Neural crest cell (in vitro differentiated cells): ENCODE measurements at places on chromosomes 3 and 15. TPM values are rescaled to one million over a fixed set of nuclear protein-coding genes. Genes with fewer than 3 reads are reported as not detected.

DNA sequence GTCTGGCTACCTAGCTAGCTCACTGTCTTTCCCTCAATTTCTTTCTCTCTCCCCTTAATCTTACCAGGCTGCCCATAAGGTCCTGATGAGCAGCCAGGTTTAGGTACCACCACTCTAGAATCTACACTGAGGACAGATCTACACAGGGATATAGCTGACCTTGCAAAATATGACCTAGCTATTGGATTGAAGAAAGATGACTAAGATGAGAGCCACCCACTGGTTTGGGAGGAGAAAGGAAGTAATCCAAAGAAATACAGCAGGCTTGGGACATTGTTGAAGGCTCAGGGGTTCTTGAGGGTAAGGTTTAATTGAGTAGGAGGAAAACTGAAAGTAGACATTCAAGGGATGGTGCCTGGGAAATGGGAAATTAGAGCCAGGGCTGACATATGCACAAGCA lies 142.0 kb upstream of the TMC3 start:
- no peaks in the 10 kb centered on the region for H3K4me1 ChIP-seq
- DNase-seq: no peak
- no peaks in the 10 kb centered on the region for H3K36me3 ChIP-seq
- H3K27ac ChIP-seq: no peak overlapping the region

DNA sequence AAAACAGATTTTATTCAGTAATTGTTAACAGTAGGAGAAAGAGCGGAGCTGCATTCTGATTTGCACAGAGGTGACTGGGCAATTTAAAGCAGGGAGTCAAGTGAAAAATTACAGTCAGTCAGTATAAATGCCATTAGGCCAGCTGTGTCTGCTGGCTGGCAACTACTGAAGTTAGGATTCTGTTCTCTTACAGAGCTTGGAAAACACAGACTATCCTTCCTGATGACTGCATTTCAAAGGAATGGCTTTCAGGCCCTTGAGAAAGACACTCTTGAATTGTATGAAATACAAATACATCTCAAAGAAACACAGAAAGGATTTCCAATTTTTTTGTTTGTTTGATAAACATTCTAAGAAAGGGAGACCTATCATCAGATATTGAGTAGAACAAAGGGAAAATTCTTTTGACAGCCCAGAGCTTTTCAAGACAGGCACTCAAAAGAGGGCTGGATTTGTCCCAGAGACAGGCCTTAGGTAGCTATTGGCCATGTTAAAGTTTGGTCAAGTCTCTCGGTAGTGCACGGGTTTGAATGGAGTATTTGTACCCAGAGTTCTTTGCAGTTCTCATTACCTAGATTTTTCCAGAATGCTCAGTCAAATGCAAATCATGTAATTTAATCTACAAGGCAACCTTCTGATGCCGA lies 551.2 kb upstream of the CCDC54 start:
- no peak overlapping the region for H3K27ac ChIP-seq
- no peaks in the 10 kb centered on the region for H3K27me3 ChIP-seq
- no peak overlapping the region for H3K4me3 ChIP-seq
- H3K4me1 ChIP-seq: peaks cover 24% of the 10 kb centered on the region
- H3K36me3 ChIP-seq: no peaks in the 10 kb centered on the region
- DNase-seq: no peak

GRCh38 chr3:160753953-160754352 lies 2.1 kb upstream of the PPM1L start:
- H3K36me3 ChIP-seq: no peaks in the 10 kb centered on the region
- H3K4me3 ChIP-seq: peak overlapping the region; percentile 99
- DNase-seq: no peak
- peaks cover 38% of the 10 kb centered on the region for H3K4me1 ChIP-seq
- no peak overlapping the region for H3K27ac ChIP-seq

GRCh38 chr3:197520311-197521276 lies 35.2 kb downstream of the BDH1 start:
- peak overlapping the region; percentile 62 for H3K27ac ChIP-seq
- peaks cover 8% of the 10 kb centered on the region for H3K36me3 ChIP-seq
- peaks cover 32% of the 10 kb centered on the region for H3K4me1 ChIP-seq
- no peak for DNase-seq

- no peak overlapping the region for H3K27ac ChIP-seq
- no peaks in the 10 kb centered on the region for H3K4me1 ChIP-seq
- H3K36me3 ChIP-seq: peaks cover 13% of the 10 kb centered on the region
- H3K4me3 ChIP-seq: no peak overlapping the region
Observed at GRCh38 chr15:60460931-60461330, 18.0 kb downstream of the ICE2 start.

- no peak overlapping the region for H3K27ac ChIP-seq
- no peak for DNase-seq
- no peaks in the 10 kb centered on the region for H3K36me3 ChIP-seq
Observed at GRCh38 chr3:153291059-153291685, 129.1 kb downstream of the RAP2B start.

GRCh38 chr3:43347774-43348173 lies 61.4 kb downstream of the SNRK start:
- DNase-seq: no peak
- peaks cover 12% of the 10 kb centered on the region for H3K4me1 ChIP-seq
- peaks cover 59% of the 10 kb centered on the region for H3K36me3 ChIP-seq
- H3K27ac ChIP-seq: no peak overlapping the region
- H3K4me3 ChIP-seq: no peak overlapping the region

DNA sequence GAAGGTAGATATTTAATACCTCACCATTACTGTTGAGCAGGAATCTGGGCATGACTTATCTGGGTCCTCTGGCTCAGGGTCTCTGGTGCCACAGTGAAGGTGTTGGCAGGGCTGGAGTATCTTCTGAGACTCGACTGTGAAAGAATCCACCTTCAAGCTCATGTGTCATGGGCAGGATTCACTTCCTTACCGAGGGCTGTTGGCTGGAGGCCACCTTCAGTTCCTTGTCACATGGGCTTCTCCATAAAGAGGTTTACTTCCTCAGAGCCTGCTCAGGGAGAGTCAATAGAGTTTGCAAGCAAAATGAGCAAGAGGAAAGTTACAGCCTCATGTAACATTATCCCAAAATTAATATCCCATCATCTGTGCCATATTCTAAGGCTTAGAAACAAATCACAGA lies 459.5 kb downstream of the NR2F2 start:
- H3K36me3 ChIP-seq: no peaks in the 10 kb centered on the region
- H3K4me1 ChIP-seq: no peaks in the 10 kb centered on the region
- H3K27me3 ChIP-seq: no peaks in the 10 kb centered on the region
- DNase-seq: no peak
- H3K27ac ChIP-seq: no peak overlapping the region

GRCh38 chr15:69511015-69511414 lies 58.4 kb downstream of the RPLP1 start:
- no peak overlapping the region for H3K27ac ChIP-seq
- no peak overlapping the region for H3K4me3 ChIP-seq
- H3K27me3 ChIP-seq: peaks cover 2% of the 10 kb centered on the region

DNA sequence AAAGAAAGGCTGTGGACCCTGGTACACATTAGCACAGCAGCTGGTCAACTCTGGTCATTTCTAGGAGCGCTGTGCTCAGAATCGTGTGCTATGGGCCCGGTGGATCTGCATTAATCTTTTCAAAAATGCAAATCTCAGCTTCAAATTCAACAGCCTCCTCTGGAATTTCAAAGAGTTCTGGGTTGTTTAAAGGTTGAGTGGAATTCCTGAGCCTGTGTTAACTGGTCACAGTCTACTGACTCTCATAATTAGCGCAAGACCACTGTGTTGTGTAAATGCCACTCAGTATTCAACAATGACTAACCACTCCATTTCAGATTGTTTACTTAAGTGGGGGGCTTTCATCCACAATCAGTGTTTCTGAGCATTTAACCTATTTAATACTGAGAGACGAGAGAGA lies 2.7 kb upstream of the ARNT2 start:
- peaks cover 37% of the 10 kb centered on the region for H3K4me1 ChIP-seq
- no peak for DNase-seq

DNA sequence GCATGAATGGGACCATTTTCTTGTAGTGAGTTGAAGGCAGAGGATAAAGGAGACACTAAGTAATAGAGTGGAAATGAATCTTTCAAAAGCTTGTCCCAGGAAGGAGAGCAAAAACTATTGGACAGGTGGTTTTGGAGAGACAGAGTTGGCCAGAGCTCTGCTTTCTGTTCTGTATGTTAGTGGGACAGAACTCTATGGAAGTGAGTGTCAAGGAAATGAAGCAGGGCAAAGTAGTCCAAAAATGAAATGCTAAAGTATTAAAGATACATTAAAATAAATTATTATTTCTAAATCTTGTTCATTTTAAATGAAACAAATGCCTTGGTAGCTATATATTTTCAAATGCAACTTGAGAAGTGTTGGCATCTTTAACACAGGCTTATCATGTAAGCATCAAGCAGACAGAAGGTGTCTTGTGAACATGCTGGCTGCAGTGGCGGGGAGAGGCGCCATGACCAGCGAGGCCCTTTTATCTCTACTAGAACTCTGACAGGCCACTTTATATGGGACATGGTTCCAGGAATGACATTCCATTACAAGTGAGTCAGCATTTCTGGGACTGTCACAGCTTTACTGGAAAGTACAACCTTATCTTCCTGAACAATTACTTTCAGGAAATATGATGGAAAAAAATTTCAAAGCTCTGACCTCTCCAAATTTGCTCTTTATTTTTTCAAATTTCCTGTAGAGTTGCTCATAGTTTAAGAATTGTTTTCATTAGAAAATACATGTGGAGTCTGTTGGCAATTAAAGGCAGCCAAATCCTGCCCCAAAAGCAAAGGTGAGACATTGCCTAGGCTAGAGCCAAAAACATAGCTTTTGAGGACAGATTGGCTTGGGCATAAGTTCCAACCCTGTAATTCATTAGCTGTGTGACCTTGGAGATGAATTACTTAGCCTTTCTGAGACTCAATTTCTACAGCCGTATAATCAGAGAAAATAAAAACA lies 106.5 kb downstream of the ECT2 start:
- no peaks in the 10 kb centered on the region for H3K36me3 ChIP-seq
- DNase-seq: no peak
- H3K4me3 ChIP-seq: no peak overlapping the region
- no peaks in the 10 kb centered on the region for H3K27me3 ChIP-seq

DNA sequence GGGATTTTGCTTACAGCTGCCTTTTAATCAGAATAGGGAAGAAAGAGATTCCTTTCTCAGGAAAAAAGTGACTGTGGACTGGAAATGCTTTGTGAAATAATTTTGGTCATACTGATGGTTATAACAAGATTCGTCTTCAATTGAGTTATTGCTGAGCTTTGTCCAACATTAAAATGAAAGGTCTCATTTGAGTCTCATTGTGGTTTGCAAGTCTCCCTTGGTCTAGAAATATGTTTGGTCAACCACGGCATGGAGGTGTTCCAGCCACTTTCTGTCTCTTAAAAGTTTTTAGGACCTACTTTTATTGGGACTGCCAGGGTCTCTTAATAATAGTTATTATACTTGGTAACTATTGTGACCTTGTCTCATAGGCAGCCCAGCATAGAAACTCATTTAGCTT lies 15.3 kb downstream of the FLNB start:
- peaks cover 29% of the 10 kb centered on the region for H3K4me1 ChIP-seq
- H3K27ac ChIP-seq: no peak overlapping the region
- no peak for DNase-seq
- no peaks in the 10 kb centered on the region for H3K36me3 ChIP-seq
- no peak overlapping the region for H3K4me3 ChIP-seq
- H3K27me3 ChIP-seq: no peaks in the 10 kb centered on the region

GRCh38 chr3:79369306-79369705 lies 398.5 kb downstream of the ROBO1 start:
- no peak overlapping the region for H3K27ac ChIP-seq
- DNase-seq: no peak
- H3K4me3 ChIP-seq: no peak overlapping the region

DNA sequence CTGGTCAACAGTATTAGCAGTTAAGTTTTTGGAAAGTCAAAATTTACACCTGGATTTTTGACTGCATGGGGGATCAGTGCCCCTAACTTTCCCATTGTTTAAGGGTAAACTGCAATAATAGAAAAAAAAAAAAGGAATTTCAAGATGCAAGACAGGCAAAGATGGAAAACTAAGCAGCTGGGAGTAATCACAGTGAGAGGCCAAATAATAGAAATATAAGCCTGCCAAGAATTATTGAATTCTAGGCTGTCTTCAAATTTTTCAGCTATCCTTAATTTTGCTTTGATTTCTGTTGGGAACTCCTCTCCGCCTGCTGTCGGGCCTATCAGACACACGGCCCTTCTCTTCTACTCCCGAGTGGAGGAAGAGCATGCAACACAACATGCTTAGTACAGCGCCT lies 215.5 kb upstream of the LMCD1 start:
- no peaks in the 10 kb centered on the region for H3K27me3 ChIP-seq
- no peaks in the 10 kb centered on the region for H3K36me3 ChIP-seq
- DNase-seq: no peak
- H3K27ac ChIP-seq: no peak overlapping the region

GRCh38 chr3:151351219-151351618 lies 21.9 kb upstream of the P2RY13 start:
- no peak for DNase-seq
- H3K27me3 ChIP-seq: no peaks in the 10 kb centered on the region
- no peaks in the 10 kb centered on the region for H3K36me3 ChIP-seq
- no peak overlapping the region for H3K4me3 ChIP-seq
- H3K4me1 ChIP-seq: peaks cover 4% of the 10 kb centered on the region

DNA sequence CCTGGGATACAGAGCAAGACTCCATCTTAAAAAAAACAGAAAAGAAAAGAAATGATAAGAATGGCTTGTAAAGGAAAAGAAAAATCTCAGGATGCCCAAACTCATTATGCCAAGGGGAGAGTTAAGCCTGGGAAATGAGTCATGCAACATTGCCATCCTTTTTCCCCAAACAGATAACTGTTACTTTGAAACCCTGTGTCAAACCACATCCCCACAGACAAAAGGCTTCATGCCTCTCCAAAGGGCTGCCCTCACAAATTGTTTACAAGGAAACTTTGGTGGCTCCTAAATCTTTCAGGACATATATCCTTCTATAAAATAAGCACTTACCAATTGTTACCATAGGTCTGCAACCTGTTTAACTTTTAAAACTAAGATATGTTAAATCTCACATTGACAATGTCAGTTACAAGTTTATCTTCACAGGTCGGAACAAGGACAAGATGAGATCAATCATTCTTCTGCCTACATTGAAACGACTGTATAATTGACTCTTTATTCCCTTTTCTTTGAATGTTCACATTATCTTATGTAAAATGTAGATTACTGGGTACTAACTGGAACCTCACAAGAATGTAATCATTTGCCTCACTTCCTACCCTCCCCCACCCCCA lies 18.6 kb upstream of the SENP7 start:
- no peaks in the 10 kb centered on the region for H3K4me1 ChIP-seq
- H3K27me3 ChIP-seq: peaks cover 6% of the 10 kb centered on the region
- no peak overlapping the region for H3K27ac ChIP-seq
- no peaks in the 10 kb centered on the region for H3K36me3 ChIP-seq
- no peak for DNase-seq
- no peak overlapping the region for H3K4me3 ChIP-seq

GRCh38 chr3:190517687-190518086 lies 3.8 kb downstream of the IL1RAP start:
- no peak overlapping the region for H3K4me3 ChIP-seq
- no peaks in the 10 kb centered on the region for H3K36me3 ChIP-seq
- no peak for DNase-seq
- peaks cover 16% of the 10 kb centered on the region for H3K27me3 ChIP-seq
- H3K27ac ChIP-seq: no peak overlapping the region

Gene FOXL2
- total RNA-seq: 0.09 TPM in 2 replicates

Gene GRM2
- total RNA-seq: 6.6 and 8.3 TPM in 2 replicates

Gene ZNF654
- 7.2 and 8.6 TPM in 2 replicates for total RNA-seq

Gene SYNM
- total RNA-seq: 3.1 and 3.5 TPM in 2 replicates

Gene RHOV
- 0.80 and 1.0 TPM in 2 replicates for total RNA-seq
